ENCODE measurements at places on chromosomes 4 and X.
A peak's percentile ranks its signal among the peaks of the same experiment; 100 is the strongest.

GRCh38 chr4:37601531-37601930 is 84.6 kb downstream of the RELL1 start:
- no peak for DNase-seq

- no peak for DNase-seq
Observed at GRCh38 chr4:151620066-151620465, 140.7 kb downstream of the GATB start.

GRCh38 chr4:69823481-69824186 is 36.3 kb downstream of the SULT1E1 start:
- DNase-seq, result peak; percentile 63

GRCh38 chr4:61220556-61220955 is 20.4 kb downstream of the ADGRL3 start:
- DNase-seq, result no peak

GRCh38 chr4:30386266-30386895 is 333.8 kb upstream of the PCDH7 start:
- DNase-seq, result no peak

DNA sequence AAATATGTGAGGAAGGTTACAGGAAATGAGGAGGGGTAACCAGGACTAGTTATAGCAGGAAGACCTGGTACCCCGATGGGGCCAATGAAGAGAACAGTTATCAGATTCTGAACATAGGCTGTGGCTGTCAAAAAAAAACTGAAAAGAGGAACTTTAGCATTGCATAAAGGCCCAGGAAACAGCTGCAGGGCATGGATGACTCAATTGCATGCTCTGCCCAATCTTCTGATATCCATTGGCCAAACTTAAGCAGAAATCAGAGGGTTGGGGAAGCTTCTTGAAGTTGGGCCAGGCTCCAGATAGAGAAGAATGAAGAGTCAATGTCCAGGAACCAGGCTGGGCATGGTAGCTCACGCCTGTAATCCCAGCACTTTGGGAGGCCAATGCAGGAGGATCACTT is 1222.4 kb upstream of the PRKX start:
- DNase-seq, result no peak

DNA sequence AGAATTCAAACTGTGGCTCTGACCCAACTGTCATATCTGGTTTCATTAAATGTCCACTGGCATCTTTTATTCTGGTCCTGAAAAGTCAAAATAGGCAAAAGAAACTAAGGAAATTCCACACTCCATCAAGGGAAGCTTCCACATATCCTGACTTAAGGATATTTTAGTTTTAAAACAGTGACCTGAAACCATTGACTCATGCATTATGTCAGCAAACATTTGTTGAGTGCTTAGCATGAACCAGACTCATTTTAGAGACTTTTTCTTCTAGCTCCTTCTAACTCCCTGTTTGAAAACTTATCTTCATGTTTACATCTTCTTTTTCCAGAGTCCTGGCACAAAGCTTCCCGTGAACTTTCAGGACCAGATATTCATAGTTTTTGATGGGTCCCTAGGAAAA is 6.9 kb upstream of the CXCL1 start:
- DNase-seq, result no peak

- DNase-seq, result no peak
Observed at GRCh38 chr4:151895671-151896070, 134.9 kb upstream of the GATB start.

GRCh38 chrX:9326369-9326768 is 138.5 kb upstream of the TBL1X start:
- DNase-seq, result no peak

DNA sequence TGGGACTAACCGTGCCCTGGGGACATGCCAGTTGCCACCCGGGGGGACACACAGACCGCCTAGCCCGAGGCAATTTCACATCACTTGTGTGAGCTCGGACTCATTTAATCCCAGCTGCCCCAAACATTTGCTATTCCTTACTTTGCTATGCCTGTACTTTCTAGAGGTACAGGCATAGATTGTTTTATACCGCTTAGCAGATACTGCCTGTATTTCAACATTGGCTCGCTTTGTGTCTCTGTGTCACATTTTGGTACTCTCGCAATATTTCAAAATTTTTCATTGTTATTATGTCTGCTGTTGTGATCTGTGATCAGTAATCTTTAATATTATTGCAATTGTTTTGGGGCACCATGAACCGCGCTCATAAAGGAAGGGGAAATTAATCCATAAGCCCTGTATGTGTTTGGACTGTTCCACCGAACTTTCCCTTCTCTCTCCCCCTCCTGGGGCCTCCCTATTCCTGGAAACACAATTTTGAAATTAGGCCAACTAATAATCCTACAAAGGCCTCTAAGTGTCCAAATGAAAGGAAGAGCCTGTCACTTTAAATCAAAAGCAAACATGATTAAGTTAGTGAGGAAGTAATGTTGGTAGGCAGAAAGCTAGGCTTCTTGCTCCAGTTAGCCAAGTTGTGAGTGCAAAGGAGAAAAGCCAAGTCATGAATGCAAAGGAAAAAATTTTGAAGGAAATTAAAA is 568 bp upstream of the CASP6 start:
- DNase-seq, result no peak

DNA sequence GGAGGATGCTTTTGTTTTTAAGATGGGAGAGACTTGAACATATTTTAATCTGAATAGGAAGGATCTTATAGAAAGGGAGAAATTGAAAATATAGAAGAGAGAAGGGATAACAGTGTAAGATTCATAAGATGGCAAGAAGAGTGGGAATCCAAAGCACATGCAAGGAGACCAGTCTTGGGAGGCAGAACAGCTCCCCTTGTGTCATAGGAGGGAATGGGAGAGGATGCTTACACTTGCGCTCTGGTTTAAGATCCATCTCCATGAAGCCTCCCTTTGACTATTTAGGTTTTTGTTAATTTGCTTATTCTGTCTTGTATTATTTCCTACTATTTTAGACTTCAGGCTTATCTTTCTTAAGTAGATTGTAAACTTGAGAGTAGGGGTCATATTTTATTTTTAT is 42.7 kb downstream of the KIF4A start:
- no peak for DNase-seq

GRCh38 chr4:55921093-55921492 is 27.7 kb upstream of the CEP135 start:
- DNase-seq, result no peak

GRCh38 chr4:119750048-119750447 is 121.4 kb upstream of the PDE5A start:
- no peak for DNase-seq

DNA sequence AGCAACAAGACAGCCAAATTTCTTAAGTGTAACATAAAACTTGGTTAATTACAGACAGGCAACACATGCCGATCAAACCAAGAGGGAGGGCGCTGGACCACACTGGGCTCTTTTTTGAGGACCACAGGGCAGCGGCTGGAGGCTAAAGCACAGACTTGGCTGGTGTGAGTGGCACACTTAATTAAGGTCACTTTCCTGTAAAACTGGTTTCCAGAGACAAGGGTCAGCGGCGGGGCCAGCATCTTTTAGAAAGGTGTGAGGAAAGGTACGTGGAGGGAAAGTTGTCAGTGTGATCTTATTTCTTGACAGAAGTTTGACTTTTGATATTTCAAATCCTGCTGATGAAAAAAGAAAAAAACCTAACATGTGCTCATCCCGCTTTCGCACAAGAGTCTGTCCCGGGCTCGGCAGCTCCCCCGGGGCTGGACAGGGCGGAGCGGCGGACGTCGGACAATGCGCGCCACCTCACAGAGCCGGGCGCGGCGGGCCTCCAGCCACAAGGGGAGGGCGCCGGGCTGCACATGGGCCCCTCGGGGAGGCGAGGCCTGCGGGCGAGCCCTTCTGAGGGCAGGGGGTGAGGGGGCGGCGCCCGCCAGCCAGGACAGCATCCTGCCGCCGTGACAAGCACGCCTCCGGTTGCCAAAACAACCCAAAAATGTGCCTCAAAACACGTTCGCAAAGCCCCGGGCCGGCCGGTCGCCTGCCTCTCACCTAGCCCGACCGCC is 660 bp upstream of the HSPA4L start:
- no peak for DNase-seq

DNA sequence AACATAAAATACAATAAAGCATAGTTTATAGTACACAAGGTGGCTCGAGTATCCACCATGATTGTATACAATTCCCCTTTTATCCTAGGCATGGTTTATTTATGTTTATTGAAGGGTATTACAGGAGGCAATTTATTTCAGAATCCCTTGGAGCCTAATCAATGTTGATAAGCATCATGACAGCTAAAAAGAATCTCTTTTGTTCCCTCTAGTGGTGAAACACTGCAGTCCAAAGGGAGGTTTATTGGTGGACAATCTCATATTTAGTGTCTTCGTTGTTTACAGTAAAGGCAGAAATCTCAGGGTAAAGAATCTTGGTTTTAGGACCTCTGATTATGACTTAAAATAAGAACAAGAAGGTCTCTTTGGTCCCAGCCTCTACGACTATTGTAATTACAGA is 1712.5 kb downstream of the C4orf33 start:
- no peak for DNase-seq

DNA sequence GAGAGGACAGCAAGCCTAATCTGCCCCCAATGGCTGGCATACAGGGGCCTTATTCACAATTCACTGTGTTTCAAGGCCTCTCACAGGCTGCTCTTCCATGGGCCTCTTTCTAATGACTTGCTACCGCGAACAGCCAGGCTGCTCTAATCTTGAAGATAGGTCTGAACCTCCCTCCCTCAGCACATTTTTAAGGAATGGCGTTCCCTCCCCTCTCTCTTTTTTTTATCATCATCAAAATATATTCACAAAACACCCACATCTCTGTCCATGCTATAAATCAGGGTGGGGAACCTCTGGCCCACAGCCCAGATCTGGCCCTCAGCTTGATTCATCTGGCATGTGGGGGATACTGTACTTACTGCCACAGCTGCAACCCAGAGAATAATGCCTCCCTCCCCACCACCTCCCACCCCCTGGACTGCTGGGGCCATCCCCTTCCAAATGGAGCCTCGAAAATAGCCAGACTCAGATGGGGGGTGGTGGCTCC is 76.2 kb upstream of the PLAC1 start:
- DNase-seq, result no peak

- DNase-seq, result no peak
Observed at GRCh38 chr4:140408974-140409373, 18.5 kb downstream of the CLGN start.

DNA sequence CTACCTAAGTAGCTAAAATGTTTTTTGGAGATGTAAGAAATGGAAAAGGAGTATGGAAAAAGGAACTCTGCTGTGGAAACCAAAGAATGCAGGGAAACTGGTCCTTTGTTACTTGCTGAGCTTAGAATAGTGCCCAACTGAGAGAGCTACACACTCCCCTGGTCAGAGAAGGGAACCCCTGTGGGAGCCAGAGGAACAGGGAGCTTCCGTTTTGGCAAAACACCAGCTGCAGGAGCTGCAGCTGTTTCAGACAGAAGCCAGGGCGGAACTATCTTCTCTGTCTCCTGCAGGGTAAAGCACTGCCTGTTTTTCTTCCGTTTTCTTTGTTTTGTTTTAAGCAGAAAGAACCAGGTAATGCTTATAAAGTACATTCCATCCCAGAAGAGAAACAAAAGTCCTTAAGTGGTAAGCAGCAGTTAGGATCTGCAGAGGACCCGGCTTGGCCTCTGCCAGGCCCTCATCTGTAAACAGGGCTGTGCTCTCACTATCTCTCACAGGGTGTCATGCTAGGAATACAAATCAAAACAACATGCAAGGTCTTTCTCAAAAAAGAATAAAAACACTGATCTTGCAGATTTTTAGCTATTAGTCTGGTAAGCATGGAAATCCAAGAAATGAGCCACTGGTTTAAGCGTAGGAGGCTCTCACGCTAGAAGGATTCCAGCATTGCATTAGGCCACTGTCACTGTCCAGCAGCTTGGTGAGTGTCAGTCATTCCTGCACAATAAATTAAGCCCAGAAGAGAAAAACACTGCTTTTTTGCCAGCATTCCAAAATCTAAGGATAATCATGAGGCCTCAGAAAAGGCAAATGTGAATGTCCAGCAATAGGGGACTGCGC is 76.1 kb downstream of the CHST7 start:
- no peak for DNase-seq

GRCh38 chr4:87007528-87008446 is 73.0 kb downstream of the AFF1 start:
- DNase-seq, result no peak

GRCh38 chr4:182510836-182511235 is 267.6 kb downstream of the TENM3 start:
- no peak for DNase-seq

DNA sequence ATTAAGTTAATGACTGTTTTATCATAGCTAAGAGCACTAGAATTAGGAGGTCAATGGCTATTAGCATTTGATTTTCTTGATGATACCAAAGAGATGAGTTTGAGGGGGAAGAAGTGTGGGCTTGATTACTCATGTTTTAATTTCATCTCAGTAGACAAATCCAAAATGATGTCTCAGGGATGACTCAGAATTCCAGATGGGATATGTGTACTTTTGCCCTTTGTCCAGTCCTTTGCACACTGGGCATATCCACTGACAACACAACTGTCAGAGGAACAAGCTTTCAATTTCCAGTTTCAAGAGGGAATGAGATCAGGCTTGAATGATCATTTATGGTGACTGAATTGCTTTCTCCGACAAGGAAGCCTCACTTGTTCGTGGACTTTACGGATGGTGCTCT is 325.3 kb upstream of the FTHL17 start:
- no peak for DNase-seq

DNA sequence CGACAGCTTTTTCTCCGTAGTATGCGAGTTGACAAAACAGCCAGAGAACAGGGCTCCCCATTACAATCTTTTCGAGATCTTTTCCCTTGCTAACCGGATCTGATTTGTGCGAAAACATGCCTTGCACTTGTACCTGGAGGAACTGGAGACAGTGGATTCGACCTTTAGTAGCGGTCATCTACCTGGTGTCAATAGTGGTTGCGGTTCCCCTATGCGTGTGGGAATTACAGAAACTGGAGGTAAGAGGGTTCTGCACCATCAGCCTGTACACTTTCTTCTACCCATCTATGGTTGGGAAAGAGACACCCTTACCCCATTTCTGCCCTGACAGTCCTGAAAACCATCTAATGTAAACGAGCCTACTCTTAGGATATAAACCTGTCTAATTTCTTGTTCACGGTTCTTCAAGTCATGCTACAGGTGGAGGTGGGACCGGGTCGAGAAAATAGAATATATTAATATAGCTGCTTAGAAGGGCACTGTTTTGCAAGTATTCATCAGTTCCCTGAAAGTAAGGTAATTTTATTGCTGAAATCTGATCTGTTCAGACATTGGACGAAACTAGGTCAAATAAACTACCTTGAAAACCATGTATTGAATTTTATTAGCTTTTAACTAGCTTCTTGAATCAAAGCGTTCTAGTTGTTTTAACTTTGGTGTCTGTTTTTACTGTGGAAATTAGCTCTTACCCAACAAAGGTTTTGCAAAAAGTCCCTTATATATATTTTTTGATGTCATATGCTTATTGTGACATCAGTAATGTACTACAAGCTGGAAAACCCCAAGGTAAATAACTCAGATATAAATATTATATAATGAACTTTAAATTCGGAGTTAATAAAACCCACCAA is 869 bp downstream of the TMEM184C start:
- no peak for DNase-seq

All from NCI-H1436 (cell line).